ENCODE measurements at places on chromosomes 5 and 9.
A peak's percentile ranks its signal among the peaks of the same experiment; 100 is the strongest.

GRCh38 chr5:131104169-131104808, 60.8 kb downstream of the HINT1 start:
- DNase-seq: no peak

DNA sequence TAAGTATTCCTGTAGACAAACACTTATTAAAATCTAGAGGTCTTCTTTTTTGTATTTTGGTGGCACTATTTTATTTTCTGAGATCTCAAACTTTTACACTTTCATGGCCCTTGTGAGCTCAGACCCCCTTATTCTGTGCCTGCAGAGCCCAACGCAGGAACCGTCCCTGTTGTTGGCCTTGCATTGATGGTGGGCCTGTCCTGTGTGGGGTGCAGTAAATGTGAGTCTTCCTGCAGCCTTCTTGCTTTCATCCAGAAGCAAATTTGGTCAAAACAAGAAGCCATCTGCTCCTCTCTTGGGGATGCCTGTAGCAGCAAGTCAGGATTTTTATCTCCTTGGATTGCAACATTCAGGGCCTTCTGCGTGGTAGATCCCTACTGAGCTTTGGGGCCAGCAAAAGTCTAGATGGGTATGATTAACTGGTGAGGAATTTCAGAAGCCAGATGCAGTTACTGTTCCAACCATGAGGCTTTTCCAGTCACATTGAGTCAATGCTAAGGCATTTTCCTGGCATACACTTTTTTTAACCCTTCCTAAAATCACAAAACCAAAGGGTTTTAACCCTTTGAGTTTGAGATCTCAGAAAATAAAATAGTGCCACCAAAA, 31.7 kb downstream of the BASP1 start:
- no peak for DNase-seq

DNA sequence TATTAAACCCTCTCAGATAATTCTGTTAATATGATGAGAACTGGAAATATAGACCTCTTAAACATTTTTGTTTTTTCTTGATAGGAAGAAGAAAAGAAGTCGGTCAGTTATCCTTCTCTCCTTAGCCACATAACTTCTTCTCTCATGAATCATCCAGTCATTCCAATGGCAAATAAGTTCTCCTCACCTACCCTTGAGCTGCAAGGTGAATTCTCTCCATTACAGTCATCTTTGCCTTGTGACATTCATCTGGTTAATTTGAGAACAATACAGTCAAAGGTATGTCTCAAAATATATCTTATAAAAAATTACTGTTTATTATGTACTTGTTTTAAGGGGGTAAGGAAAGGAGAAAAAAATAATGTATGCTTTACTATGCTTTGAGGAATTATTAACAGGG, 165.3 kb downstream of the MAN2A1 start:
- no peak for DNase-seq

DNA sequence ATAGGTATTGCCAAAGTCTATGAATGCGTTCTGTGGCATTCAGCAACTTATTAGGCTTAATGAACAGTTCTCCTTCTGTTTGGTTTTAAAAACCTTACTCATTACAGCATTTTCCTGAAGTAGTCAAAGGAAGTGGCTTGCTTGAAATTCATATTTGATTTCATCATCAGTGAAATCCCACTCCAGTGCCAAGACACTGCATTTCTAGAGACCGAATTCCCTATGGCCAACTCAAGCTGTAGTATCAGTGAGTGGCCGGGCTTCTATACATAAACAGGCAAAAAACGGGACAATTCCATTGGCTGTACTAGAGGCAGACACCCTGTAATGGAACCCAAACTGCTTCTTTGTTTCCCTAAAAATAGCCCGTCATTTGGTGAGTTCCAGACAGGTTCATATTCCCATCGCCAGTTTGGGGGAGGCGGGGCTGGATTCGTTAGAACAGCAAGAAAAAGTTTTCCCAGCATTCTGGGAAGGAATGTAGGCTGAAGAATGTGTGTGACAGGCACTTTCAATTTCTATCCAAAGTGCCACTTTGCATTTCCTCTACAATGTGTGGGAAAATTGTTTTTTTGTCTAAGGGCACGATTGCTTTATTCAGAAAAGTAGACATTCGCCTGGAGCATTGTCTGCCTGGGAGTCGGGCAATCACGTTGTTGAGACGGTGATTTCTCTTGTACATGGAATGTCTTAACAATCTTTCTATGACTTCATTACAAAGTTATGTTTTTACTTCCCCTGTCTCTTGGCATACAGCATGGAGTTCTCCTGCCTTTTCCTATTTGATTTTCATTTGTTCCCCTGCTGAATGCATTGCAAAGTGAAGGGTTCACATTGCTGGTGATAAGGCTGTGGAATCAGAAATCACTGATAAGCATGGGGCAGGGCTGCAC, 141.8 kb upstream of the MAST4 start:
- no peak for DNase-seq

GRCh38 chr5:42952578-42952974, 87.5 kb downstream of the ANXA2R start:
- no peak for DNase-seq

DNA sequence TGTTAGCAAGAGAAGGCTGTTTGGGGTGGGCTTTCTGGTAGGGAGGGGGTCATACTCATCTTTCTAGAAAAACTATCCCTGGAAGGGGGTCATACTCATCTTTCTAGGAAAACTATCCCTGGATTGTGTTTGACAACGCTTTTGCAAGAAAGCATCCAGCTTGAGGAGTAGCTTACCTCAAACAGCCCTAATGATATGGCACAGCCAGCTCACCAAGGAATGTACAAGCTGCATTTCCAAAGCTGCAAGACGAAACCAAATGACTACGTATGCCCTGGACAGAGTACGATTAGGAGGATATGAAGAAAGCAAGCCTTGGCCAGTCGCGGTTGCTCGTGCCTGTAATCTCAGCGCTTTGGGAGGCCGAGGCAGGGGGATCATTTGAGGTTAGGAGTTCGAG, 63.4 kb downstream of the KLF4 start:
- no peak for DNase-seq

DNA sequence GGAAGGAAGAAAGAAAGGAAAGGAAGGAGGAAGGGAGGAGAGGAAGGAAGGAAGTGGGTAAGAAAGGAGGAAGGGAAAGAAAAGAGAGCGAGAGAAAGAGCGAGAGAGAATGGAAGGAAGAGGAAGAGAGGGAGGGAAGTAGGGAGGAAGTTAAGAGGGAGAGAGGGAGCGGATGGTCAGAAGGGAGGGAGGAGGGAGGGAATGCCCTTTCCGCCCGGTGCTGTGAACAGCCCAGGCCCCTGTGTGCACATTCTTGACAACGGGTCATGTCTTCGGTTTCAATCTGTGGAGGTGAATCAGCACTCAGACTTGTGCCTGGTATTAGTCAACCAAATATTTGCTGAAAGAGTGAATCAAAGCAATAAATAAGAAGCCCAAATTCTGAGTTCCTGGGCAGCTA, 39.2 kb downstream of the PRUNE2 start:
- DNase-seq: no peak

- DNase-seq: peak; percentile 4
Measured at GRCh38 chr5:8184455-8185063, 315.6 kb downstream of the MTRR start.

DNA sequence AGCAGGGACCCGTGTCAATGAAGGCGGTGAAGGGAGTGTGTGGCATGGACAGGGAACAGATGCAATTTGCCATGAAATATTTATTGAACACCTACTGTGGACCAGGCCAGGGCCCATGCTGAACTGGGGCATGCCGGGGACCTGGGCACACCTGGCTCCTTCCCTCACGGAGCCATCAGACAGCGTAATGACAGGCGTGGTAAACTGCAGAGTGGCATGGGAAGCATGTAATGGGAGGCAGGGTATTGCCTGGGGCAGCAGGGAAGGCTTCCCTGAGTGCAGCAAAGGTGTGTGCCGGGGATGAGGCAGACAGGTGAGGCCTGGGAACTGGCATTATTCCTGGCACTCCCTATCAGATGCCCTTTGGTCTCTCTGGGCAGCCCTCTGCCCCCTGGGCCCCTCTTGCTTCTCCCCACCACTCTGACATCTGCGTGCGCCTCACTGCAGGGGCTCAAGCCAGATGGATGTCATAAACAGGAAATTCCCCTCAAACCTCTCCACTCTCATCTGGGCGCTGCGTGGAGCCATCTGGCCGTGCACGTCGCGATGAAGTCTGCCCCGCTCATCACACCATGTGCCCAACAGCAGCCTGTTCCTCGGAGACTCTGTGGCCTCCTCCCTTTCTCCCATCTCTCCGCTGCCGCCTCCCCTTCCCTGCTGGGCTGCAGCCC, 67.6 kb downstream of the HMCN2 start:
- no peak for DNase-seq

GRCh38 chr9:1522219-1522767, 472.1 kb downstream of the DMRT2 start:
- no peak for DNase-seq

- no peak for DNase-seq
Measured at GRCh38 chr5:143596824-143597223, 193.3 kb upstream of the NR3C1 start.

GRCh38 chr5:109035436-109035835, 287.7 kb downstream of the FER start:
- no peak for DNase-seq

GRCh38 chr9:4550777-4551484, 60.7 kb downstream of the SLC1A1 start:
- no peak for DNase-seq

- DNase-seq: no peak
Measured at GRCh38 chr9:137031904-137032640, at the start of gene FUT7. TSS of gene FUT7 (minus strand) at chr9:137032088. CDS start at chr9:137031991, 97 bp downstream.

DNA sequence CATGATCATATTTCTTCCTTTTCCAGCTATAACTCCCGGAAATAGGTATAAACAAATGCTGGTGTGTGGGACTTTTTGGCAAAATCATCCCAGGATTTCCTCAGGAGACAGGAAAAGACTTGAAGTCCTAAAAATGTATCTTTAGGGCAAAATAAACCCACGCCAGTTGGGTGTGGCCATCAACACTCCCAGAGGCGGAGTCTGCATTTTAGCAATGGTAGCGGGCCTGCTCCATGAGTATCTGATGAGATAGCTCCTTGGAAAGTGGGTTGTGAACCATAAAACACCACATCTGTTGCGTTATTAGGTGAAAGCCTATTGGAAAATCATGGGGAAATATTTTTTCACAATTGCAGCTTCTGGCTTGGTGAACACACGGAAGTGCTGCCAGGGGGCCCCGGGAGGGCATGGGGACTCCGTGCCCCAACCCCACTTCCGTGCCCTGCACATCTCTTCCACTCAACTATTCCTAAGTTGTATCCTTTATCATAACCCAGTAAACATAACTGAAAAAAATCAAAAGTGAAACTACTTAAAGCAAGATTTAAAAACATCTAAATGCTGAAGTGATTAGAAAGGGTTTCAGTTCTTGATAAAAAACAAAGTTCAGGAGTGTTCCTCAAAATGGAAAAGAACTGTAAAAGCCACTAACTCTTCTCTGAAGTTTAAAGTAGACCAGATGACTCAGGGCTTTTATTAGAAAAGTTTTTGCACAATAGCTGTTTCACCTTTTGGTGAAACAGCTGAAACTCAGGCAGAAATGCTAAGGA, 111.2 kb downstream of the LRRC70 start:
- DNase-seq: no peak

- peak; percentile 25 for DNase-seq
Measured at GRCh38 chr5:75566710-75567309, 44.4 kb upstream of the ANKDD1B start.

DNA sequence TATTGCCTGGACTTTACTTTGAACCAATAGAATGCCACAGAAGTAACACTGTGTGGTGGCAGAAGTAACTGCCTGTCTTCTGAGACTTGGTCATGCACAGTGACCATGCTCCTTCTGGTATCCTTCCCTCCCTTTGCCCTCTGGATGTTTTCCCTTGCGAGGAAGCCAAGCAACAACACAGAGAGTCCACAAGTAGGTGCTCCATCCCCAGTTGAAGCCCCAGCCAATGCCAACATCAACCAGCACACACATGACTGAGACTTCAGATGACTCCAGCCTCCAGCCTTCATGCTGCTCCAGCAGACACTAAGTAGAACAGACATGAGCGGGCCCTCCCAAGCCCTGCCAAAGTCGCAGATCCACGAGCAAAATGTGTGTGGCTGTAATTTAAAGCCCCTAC, 129.6 kb downstream of the EPB41L4A start:
- DNase-seq: no peak

DNA sequence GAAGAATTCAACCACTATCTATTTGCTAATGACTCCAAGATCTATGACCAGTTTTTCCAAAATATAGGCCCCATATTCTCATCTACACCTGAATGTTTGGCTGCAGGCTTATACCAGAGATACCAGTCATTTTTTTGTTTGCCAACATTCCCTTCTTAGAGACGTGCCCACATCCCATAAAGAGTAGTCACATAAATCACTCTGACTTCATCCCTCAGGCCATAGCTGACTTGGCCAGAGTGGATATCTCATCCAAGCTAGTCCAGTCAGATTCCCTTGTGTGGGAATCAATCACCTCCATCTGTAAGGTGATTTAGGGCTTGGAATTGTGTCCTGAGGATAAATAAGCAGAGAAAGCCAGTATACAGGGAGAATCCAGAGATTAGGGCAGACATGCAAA, 124.3 kb upstream of the SLC24A2 start:
- DNase-seq: no peak

DNA sequence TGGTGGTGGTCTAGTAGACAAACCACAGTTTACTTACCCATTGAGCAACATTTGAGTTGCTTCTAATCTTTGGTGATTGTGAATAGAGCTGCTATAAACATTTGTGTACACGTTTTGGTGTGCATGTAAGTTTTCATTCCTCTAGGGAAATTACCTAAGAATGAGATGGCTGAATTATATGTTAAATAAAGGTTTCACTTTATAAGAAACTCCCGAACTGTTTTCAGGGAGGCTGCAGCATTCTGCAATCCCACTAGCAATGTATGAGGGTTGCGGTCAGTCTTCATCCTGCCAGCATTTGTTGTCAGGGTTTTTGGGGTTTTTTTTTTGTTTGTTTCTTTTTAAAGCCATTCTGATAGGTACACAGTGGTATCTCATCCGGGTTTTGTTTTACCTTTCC, 45.7 kb upstream of the PPARGC1B start:
- DNase-seq: no peak

DNA sequence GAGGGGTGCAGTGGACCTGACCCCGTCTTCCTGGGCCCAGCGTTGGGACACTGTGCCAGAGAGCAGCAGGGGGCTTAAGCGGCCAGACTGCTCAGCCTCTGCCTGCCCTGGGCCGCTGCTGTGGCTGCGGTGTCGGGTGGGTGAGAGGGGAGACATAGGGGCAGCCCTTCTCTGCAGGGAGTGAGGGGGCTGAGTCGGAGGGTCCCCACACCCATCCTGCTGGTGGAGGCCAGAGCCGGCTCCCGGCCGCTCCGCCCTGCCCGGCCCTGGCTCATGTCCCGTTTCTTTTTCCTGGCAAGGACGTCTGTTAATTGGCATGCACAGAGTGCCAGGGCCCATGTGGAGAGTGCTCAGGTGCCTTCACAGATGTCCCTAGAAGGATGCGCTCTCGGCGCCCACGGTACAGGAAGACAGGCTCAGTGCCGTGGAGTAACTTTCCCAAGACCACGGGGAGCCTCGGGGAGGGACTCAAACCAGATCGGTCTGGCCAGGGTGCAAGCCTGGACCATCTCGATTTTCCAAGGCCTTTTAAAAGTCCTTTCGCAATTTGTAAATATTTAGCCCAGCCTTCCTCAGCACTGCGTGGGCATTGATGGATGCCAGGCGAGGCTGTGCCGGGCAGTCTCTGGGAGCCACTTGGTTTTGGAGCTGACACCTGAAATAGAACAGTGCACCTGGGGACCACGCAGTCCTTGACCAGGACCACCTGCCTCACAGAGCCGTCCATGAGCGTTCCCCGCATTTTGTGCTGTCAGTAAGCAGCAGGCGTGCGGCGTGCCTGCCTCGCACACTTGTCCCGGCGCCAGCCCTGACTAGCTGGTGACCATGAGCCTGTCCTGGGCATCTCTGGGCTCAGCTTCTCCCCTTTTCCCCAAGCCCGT, 60.9 kb downstream of the RXRA start:
- no peak for DNase-seq

Measured in activated CD4-positive, alpha-beta T cell treated with anti-CD3 and anti-CD28 coated beads for 24 hours (primary cell).